ENCODE measurements at places on chromosomes 11 and 22.
A peak's percentile ranks its signal among the peaks of the same experiment; 100 is the strongest.

DNA sequence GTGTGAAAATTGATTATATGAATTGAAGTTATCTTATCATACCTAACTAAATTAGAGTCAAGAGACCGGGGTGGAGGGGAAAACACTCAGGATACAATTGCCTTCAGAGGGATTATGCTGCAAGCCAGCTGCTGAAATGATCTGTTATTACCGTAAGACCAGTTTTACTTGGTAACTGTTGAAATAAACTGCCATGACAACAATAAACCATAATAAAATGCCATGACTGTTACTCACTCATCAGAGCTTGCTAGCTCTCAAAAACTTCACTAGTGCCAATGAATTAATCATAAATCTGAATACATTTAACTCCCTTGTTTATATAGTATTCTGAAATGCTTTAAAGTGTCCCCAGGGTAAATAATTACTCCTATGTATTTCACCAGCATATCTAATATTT is 68.2 kb downstream of the CASP12 start:
- DNase-seq, result no peak

DNA sequence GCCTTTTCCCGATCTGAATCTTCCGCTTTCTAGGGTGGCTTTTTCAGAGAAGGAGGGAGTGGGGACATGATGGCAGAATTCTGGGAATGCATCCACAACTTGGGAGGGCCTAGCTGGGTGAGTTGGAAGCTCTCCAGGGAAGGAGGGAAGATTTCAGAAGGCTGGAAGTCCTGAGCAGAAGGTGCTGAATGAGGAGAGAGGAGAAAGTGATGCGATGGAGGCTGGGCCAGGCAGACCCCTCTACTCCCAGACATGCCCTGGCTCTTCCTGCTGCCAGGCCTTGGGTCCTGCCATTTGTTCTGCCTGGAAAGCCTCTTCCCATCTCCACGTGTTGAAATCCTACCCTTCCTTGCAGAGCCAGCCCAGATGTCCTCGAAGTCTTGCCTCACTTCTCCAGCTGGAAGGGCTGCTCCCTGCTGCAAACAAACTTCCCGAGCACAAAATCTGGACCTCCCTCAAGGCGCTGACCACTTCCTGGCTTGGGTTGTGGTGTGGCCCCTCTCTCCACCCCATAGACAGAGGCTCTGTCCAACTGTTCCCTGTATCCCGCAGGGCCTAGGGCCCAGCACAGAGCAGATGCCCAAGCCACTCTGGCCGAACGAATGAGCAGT is 16.8 kb downstream of the LRRC32 start:
- peak; percentile 50 for DNase-seq

- no peak for DNase-seq
Measured at GRCh38 chr11:125140233-125140632, 24.3 kb upstream of the PKNOX2 start.

DNA sequence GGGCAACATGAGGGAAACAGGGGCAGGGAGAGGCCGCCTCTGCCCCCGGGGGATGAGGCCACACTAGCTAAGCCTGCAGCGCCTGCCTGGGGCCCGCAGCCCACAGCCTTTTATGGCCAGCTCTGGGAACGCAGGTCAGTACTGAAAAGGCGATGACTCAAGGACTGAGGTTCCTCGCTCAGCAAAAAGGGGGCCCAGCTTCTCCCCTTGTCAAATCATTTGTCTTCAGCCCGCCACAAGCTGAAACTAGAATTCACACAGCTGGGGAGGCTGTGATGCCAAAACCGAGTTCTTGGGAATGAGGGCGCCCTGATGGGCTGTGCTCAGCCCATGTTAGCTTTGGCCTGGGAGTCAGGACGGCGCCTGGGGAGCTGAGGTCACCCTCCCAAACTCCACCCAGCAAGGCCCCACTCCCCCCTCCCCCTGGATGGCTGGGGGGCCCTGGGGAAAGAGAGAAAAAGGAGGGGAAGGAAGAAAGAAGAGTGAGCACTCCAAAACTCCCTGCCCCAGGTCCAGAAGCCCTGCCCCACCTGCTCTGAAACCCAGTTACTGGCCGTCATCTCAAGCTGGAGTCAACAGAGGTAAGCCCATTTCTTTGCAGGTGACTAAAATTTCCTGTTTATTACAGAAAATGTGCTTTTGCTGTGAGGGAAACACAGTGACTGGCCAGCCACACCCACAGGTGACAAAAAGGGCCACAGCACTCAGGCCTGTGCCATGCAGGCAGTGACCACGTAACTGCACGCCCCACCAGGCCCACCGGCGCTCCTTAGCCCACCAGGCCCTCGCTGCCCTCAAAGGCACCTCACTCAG is 13.7 kb downstream of the EHD1 start:
- no peak for DNase-seq

GRCh38 chr11:33857933-33858371 is 33.9 kb downstream of the LMO2 start:
- peak; percentile 65 for DNase-seq

- DNase-seq, result no peak
Measured at GRCh38 chr22:18999008-18999407, 62.9 kb upstream of the PRODH start.

GRCh38 chr11:55457641-55458040 is 89.9 kb downstream of the OR4A15 start:
- no peak for DNase-seq

GRCh38 chr11:17542249-17542648 is 2.0 kb downstream of the USH1C start:
- DNase-seq, result no peak

GRCh38 chr22:49202226-49202625 is 625.4 kb downstream of the BRD1 start:
- DNase-seq, result no peak

DNA sequence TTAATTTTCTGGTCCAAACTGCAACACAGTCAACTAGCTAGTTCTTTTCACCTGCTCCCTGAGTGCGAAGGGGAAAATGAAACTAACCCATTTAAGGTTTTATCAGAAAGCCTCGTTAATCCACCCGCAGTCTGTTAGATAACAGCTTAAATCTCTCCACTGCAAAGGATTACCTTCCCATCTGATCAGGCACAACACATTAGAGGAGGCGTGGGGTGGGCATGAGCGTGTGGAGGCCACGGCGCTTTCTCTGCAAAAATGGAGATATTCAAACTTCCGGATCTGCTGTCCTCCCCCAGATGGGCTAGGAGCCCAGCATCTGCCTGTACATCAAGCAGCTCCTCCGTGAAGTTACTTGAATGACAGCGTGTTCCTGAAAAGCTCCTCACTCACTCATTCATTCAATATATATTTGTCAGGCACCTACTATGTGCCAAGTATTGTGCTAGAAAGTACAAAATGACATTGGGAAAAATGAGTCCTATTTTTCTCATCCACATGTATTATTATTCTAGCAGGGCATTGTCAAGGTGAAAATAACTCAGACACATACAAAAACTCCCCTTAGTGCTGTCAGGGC is 13.5 kb upstream of the ANKK1 start:
- DNase-seq, result no peak

Data from smooth muscle cell of the brain vasculature (primary cell).